ENCODE measurements at places on chromosomes 7 and 10. TPM values are rescaled to one million over a fixed set of nuclear protein-coding genes. Genes with fewer than 3 reads are reported as not detected.

SAMD8 gene
- 8.0 TPM for total RNA-seq

FIS1 gene
- total RNA-seq: 384 TPM

CUL2 gene
- total RNA-seq: 7.1 TPM

ITPRID1 gene
- 0.05 TPM for total RNA-seq

CCDC172 gene
- total RNA-seq: not detected

CLDN3 gene
- 446 TPM for total RNA-seq

CDHR3 gene
- total RNA-seq: 20.4 TPM

TAC1 gene
- not detected for total RNA-seq

GPR141 gene
- not detected for total RNA-seq

LIPN gene
- total RNA-seq: not detected

TACC2 gene
- total RNA-seq: 25.0 TPM
